ENCODE measurements at places on chromosomes 7 and 10.

DNA sequence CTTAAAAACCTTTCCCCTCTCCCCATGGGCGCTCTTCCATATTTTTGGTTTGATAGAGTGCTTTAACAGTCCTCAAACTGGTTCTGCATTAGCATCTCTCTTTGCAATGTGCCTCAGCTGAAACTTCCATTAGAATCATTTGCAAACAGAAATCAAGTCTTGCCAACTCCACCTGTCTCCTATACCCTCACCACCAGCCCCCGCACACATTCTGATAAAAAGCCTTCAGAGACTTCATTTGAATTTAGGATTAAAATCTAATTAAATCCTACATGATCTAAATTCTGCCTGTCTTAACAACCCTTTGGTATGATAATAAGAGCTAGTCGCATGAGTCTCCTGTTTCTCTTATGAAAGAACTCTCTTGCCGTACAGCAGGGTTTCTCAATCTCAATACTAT, 384.9 kb upstream of the ETV1 start:
- DNase-seq, result no peak

GRCh38 chr10:67771200-67771599, 66.8 kb downstream of the DNAJC12 start:
- no peak for DNase-seq

- DNase-seq, result no peak
Observed at GRCh38 chr10:104331208-104331838, 6.9 kb downstream of the ITPRIP start.

- DNase-seq, result no peak
Observed at GRCh38 chr10:11338160-11338844, 273.1 kb downstream of the USP6NL start.

- DNase-seq, result no peak
Observed at GRCh38 chr10:71585564-71586290, 133.9 kb downstream of the C10orf105 start.

- DNase-seq, result no peak
Observed at GRCh38 chr10:80964179-80964578, 426.5 kb downstream of the SH2D4B start.

DNA sequence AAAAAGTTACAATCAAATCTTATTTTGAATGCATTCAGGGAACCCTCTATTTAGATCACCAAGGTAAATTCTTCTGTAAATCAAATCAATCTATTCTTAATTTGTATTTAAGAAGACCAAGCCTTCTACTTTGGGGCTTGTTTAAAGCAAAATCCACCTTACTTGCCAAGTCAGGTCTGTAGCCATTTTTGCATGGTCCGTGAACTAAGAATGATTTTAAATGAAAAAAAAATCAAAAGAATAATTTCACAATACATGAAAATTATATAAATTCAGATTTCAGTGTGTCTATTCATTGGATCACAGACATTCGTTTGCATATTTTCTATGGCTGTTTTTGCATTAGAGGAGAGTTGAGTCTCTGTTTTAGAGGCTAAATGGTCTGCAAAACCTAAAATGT, 59.4 kb downstream of the SYPL1 start:
- no peak for DNase-seq

DNA sequence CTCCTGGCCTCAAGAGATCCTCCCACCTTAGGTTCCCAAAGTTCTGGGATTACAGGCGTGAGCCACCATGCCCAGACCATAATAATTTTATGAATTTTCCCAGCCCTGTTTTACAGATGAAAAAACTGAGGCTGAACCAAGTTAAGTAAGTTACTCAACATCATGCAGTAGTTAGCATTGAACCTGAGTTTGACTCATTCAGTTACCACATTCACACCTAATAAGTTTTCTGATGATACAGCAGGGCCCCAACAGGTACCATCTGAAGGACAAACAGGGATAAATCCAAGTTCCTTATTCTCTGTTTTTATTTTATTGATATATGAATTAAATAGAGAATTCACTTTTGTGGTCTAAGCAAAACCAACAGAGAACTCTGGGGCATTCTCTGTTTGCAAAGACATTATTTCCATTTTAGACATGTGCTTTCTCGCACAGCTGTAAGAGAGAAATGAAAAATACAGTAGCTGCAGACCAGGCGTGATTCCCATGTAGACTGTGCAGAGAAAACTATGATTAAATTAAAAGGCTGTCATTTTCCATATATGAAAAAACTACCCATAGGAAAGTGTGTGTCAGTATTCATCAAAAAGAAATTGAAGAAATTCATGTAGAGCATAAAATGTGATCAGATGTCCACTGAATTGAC, 26.6 kb downstream of the APBB1IP start:
- DNase-seq, result no peak

- DNase-seq, result no peak
Observed at GRCh38 chr7:91517201-91517785, 253.1 kb downstream of the FZD1 start.

DNA sequence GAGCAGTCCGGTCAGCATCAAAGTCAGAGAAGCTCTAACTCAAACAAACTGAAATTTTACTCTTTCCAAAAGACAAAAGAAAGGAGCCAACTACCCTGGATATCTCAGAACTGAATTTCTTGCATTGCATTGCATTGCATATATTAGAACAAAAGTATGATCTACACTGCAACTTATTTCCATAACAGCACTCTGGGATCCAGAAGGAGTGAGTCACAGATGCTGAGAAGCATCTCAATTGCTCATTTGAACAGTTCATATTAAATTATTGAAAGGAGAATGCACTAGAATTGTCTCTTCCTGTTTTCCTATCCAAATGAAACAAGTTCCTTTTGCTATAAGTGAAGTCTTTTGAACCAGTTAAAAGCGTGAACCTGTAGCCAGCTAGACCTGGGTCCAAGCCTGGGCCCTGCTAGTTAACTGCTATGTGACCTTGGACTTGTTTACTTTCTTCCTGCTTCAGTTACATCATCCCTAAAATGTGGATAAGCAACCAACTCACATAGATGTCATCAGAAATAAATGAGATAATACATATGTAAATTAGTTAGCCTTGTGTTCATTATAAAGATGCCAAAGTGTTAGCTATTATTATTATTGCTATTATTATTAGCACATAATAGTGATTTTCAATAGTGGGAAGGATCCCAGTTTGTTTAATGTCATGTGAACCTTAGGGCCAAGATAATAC, 184.1 kb downstream of the CREB5 start:
- DNase-seq, result no peak

GRCh38 chr10:122618461-122619165, 58.1 kb downstream of the DMBT1 start:
- no peak for DNase-seq

DNA sequence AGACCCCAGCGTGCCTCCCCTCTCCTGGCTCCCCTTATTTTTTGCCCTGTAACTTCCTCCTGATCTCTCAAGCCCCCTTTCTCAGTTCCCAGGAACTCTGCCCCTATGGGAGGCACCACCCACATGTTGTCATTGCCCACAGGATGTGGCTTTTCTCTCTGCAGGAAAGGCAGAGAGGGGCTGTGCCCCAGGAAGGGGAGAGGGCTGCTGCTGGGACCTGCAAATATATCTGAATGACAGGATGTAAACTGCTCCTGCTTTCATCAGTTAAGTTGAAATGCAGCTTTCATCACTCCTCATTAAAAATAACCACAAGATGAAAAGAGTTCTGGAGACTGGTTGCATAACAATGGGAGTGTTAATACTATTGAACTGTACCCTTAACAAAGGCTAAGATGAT, 103.3 kb downstream of the CLEC2L start:
- DNase-seq, result no peak

GRCh38 chr10:71515531-71516172, 118.9 kb downstream of the CDH23 start:
- DNase-seq, result no peak

- no peak for DNase-seq
Observed at GRCh38 chr7:100017300-100017699, 1.9 kb downstream of the ZKSCAN1 start.

DNA sequence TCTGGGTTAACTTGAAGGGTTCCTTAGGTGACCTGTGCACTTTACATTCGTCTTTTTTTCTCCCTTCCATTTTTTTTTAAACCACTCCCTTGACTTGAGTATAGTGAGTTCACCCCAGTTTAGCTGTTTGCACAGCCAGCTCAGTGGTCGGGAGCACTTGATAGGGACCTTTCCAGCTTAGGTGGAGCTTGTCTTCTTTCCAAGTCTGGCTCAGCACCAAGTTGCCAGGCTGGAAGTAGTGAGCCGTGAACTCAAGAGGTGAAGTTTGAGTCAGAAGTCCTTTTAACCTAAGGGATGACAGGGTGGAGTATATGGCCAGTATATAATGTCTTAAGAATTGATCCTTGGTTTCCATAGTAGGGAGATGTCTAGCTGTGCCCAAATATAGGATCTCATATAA, 7.2 kb downstream of the DNAH11 start:
- DNase-seq, result no peak

DNA sequence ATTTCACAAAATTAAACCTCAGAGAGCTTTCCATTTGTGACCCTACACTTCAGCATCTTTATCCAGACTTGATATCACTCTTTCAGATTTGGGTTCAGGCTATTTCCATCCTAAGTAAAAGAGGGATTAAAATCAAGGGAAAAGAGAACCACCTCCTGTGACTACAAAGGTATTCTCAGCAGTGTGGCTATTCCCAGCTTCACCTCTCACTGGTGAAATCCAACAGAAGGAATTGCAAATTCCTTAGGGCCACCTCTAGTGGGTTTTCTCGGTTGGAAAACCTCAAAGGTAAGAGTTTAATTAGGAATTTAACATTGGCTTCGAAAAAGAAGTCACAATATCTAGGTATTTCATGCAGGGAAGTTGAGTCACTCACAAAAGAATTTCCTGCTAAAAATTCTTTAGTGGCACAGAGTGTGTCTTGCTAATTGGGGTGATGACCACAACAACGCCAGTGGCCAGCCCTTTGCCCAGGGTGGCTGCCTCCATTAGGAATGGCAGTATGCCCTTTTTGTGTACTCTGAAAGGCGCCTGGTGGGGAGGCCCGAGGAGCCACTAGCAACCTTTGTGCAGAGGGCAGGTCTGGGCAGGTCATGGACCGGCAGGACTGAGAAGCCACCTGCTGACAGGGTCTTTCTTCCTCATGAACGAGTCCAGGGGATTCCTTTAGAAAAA, 52.2 kb downstream of the SEM1 start:
- no peak for DNase-seq

DNA sequence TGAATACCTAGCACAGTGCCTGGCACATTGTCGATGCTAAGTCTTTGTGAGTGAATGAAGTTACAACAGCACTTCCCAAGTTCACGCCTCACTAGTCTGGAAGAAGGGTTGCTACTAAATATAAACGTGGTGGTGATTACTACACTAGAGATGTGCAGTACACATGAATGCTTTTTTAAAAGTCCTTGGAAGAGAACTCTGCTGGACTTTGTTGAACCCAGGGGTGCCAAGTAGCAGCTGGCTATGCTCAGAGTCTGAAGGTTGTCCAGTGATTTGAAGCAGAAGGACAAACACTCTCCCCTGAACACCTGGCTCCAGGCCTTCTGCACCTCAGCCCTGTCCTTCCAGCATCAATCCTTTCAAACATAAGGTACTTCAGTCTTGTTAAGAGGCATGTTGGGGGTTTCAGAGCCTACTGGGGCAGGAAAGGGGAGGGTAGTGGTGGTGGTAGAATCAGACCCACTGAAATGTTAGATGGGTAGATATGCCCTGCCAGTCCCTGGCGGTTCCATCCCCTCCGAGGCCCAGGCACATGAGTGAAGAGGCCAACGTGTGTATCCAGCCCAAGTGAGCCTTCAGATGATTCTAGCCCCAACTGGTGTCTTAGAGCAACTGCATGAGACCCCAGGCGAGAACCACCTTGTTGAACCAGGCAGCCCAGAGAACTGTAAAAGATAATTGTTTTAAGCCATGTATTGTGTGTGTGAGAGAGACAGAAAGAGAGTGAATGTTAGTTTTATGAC, 94.4 kb downstream of the TAX1BP1 start:
- no peak for DNase-seq

DNA sequence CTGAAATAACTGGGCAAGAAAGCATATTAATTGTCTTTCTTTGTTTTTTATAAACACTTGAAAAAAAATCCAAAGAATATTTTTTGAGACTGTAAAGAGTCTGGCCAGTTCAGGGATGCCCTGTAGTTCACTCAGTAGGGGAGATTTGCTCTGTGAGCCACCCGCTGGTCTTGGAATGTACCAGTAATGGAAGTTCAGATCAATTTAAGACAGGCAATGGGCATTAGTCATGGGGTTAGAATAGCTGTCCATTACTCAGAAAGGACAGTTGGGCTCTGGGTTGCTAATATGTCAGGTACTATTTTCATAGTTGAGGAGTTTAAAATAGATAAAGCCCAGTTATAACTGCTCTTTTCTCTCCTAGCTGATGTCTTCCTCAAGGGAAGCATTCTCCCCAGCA, 38.7 kb downstream of the A1CF start:
- DNase-seq, result no peak

GRCh38 chr7:13231216-13231615, 543.8 kb downstream of the ARL4A start:
- DNase-seq, result no peak

Data from stimulated activated CD8-positive, alpha-beta memory T cell treated with anti-CD3 and anti-CD28 coated beads, Interleukin-2, amount 100 ng/mL, for 1 hour (primary cell).